ENCODE measurements at places on chromosomes 4 and X.

DNA sequence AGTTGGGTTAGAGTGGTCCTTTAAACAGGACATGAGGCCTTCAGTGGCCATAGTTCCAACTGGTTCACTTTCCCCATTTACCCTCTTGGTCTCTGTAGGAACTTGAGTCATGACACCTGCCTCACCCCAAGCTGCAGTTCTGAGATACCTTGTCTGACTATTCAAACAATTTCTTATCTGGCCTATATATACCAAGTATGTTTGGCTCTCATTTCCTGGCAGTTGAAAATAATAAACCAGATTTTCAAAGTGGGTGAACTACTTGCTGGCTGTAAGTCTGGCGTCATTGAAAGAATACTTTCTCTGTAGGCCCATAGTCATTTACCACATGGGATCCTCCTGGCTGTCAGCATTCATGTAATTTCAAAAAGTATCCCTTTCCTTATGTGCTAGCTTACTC, 228.8 kb downstream of the SHROOM3 start:
- no peak for DNase-seq

- DNase-seq, result no peak
Observed at GRCh38 chrX:10797466-10797865, 177.1 kb upstream of the MID1 start.

- DNase-seq, result no peak
Observed at GRCh38 chrX:16433021-16433420, 216.9 kb upstream of the S100G start.

GRCh38 chrX:20595928-20596575, 329.3 kb upstream of the RPS6KA3 start:
- DNase-seq, result no peak

DNA sequence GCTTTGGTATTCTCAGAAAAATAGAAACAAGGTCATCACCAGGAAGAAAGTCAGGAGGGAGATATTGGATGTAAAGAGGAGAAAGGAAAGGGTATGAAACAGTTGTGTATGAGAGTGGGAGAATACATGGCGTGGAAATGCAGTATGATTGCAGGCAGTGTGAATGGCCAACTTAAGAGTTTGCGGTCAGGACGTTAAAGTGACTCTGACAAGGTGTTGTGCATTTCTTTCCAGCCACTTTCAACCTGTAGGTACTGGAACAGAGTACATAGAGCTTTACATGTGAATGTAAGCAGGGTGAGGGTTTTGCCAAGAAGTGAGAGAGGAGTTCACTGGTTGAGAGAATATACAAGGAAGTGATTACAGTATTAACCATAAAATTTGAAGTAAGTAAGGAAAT, 15.7 kb downstream of the ATP10D start:
- DNase-seq, result no peak

GRCh38 chr4:41935652-41936021, 408 bp downstream of the TMEM33 start:
- DNase-seq, result peak; percentile 2

DNA sequence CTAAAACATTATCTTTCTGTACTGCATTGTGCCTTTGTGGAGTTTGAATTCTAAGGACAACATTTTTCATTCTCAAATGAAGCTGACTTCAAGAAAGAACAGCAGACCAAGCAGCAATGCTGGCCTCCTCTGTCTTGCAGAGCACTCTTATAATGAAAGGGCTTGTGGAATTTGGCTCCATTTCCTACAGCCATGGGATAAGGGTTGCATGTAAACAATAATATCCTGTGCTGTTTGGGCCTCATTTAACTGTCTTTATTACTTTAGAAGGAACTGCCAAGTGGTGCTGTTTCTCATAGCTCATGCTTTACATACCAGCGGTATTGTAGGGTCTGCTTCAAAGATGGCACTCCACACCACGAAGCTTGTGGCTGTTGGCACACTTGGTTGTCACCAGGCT, 111.4 kb upstream of the EOLA2 start:
- no peak for DNase-seq

DNA sequence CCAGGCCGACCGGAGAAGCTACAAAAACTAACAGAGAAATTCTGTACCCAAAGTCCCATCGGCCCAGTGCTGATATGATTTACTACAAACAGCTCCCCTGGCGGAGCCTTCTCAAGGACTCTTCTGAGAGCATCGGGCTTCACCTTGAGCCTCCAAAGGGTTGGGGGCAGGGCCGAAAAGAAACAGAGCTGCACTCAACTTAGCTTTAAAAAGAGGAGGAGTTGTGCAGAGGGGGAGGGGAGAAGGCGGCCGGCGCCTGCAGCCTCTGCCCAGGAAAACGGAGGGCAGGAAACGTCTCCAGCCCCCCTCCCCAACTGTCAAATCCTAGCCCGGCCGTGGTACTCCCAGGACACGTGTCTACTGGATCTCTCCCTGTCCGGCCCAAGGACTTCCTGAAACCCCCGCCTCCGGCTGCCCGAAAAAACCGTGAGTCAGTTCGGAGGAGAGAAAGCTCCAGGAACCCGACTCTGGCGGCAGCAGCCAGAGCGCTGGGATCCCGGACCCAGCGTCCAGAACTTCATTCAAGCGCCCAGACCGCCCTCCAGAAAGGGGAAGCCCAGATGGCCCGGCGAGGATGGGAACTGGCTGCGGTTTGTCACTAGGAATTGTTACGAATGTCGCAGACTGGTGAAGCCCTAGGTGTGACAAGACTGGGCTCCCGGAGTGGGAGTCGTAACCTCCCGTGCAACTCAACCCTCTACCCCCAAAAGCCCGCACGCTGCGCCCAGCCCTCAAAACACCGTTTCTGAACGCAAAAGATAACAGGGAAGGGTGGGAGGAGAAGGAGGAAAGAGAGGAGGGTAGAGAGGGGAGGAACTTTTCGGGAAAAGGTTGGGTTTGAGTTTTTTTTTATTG, 973 bp downstream of the ADAMTS3 start:
- no peak for DNase-seq

DNA sequence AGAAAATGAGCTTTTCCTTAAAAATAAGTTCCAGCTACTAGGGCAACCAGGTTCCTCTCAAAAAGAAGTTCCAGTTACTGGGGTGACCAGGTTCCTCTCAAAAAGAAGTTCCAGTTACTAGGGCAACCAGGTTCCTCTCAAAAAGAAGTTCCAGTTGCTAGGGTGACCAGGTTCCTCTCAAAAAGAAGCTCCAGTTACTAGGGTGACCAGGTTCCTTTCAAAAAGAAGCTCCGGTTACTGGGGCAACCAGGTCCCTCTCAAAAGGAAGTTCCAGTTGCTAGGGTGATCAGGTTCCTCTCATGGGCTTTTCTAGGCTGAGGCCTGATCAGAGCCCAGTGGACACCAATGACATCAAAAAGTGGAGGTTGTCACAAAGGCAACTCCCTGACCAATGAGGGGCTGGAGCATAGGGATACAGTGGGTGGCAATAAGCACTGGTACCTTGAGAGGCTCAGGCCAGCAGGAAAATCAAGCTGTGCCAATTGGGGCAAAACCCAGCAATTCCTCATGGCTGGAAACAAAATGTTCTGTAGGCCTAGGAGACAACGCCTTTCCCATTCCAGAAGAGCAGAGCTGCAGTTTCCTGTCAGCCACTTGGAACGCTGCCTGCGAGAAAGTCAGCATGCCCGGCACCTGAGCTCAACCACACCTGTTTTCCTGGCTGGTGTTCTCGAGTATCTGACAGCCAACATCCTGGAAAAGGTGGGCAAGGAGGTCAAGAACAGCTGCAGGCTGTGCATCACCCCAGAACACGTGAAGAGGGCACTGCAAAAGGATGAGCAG, 12.3 kb upstream of the SYTL5 start:
- peak; percentile 31 for DNase-seq

DNA sequence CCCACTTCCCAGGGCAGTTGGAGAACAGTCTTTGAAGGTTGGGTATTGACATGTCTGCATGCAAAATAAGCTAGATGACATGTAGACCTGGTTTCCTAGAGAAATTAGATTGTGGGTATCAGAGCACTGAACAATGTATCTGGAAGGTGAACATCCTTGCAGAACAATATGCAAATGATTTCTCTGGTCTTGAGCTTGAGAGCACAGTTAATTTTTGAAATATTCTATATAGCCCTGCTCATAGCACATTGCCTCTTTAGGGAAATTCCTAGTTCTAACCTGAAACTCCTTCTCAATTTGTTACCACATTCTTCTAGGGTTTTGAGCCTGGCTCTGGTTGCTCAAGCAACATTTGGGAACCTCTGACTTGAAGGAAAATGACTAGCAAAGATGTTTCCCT, 41.6 kb upstream of the LAS1L start:
- no peak for DNase-seq

GRCh38 chr4:8000721-8001491, 61.2 kb upstream of the AFAP1 start:
- no peak for DNase-seq

DNA sequence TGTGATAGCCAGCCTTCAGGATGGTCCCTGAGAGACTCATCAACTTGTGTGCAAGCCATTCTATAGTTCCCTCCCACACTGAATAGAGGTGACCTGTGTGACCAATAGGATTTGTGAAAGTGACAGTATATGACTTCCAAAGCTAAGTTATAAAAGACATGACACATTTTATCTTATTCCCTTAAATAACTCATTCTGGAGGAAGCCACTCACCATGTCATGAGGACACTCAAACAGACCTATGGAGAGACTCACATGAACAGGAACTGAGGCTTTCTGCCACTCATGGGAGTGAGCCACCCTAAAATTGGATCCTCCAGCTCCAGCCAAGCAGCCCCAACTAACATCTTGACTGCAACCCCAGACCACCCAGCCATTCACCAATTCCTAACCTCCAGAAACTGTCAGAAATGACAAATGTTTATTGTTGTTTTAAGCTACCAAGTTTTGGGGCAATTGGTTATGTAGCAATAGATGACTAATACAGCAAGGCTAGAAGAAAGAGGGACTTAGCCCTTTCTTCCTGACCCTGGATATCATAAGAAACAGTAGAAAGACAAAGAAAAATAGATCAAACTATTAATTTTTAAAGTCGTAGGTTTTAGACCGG, 9.0 kb upstream of the CHIC2 start:
- no peak for DNase-seq

DNA sequence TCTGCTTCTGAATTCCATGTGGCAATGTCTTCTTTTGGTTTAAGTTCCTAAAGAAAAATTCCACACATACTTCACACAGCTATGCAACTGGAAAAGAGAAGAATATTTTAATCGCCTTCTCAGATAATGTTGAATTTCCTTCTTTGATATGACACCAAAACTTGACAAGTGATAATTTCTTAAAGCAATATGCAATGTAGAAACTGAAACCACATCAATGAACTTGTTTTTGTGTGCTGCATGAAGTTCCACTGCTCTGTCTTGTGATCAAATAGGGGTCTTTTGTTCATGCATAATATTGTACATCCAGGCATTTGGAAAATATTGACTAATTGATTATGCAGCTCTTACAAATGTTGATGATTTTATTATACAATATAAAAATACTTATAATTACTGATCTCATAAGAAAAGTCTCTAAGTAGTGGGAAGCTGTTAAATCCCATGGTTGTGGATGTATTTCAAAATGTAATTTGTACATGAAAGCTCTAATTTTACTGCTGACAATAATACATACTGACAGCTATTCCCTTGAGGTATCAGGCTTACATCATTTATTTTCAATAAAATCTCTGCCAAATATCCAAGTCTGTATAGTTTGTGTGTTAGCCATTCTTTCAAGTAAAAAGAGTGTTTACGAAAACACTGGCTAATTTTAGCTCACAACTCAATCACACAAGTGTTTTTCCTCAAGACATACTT, 56.5 kb downstream of the AGA start:
- DNase-seq, result no peak

DNA sequence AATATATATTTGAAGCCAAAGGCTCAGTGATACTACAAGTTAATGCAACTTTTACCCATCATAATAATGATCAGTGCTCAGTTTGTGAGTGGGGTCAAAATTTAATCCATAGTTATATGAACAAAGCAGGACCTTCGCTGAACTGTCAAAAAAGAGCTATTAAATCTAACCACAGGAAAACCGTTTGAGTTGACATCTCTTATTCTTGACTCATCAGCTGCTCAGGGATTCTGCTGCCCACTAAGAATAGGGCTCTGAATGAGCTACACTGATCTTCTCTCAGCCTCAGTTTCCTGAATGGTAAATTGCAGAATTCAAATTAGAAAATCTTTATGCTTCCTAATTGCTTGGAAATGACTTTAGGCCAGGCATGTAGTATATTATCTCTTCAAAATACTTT, 44.9 kb upstream of the NAP1L5 start:
- no peak for DNase-seq

- DNase-seq, result peak; percentile 10
Observed at GRCh38 chr4:76752861-76753501, 145.0 kb downstream of the SOWAHB start.

DNA sequence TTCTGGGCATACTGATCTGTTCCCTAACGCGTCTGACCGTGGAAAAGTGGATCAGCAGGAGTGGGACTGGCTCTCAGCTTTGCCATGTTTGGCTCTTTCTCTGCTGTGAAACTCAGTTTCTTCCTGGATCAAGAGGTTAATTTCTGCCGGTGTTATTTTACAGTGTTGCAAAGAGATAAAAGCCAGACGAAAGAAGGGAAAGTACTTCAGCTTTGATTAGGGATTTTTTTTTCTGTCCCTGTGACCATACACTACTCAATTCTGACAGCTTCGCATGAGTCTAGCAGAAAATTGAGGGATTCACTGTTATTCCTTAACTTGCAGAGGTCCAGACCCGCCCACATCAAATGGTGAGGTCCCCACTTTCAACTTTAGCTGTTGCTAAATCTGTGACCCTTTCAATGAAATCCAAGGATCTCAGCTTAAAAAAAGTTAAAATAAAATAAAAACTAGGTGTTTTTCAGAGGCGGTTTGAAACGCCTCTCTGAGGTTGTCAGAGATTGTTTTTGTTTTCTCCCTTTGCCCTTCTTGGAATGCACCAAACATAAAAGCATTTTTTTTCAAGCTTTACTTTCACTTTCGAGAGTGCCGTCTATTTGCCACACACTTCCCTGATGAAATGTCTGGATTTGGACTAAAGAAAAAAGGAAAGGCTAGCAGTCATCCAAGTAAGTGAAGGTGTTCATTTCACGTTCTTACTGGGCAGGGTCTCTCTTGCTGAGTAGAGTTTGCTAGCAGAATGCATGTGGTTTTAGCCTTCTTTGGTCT, at the start of gene TLR3:
Gene TLR3 (plus strand): TSS at position 576 of the 768 bp plus-strand sequence. CDS start 7,464 bp downstream, outside the sequence.
- no peak for DNase-seq

- DNase-seq, result no peak
Observed at GRCh38 chr4:16627999-16628398, 270.4 kb downstream of the LDB2 start.

GRCh38 chr4:145097331-145097820, 620 bp downstream of the ANAPC10 start:
- no peak for DNase-seq

DNA sequence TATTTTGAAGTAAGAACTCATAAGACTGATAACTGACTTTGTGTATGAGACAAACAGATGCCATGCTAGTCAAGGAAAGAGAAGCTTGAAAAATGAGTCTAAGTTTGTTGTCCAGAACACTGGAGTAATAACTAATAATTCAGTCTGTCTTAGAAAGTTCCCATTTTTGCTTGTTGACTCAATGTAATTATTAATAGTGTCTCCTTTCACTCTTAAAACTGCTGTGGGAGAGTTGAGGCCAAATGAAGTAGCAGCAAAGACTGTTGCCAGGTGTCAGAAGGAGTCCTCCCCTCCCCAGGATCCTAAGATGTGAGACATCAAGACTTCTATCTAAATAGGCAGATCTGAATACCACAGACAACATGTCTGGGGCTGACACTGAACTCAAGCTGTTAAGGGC, 20.8 kb upstream of the FAM13A start:
- DNase-seq, result no peak

- no peak for DNase-seq
Observed at GRCh38 chr4:105140684-105141490, 5.8 kb upstream of the TET2 start.

GRCh38 chr4:52096048-52096447, 44.9 kb downstream of the SPATA18 start:
- no peak for DNase-seq
